ENCODE measurements at places on chromosomes 6 and 20.

GRCh38 chr6:100078509-100078908 is 84.5 kb upstream of the MCHR2 start:
- no peak for DNase-seq

DNA sequence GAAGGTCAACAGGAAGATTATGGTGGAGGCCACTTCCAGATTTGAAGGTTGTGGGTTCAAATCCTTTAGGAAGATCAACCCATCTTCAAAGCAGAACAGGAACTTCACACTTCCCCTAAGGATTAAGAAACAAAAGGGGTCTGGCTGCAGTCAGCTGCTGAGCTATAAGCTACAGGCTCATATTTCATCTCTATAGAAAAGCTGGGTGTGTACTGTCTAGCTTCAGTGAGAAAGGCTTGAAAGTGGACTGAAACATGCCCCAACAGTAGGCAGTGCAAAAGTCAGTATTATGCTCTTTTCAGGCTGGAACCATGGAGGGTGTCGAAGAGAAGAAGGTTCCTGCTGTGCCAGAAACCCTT is 60.1 kb upstream of the SPDEF start:
- DNase-seq, result no peak

GRCh38 chr6:158467923-158468322 is 92.0 kb upstream of the TMEM181 start:
- no peak for DNase-seq

DNA sequence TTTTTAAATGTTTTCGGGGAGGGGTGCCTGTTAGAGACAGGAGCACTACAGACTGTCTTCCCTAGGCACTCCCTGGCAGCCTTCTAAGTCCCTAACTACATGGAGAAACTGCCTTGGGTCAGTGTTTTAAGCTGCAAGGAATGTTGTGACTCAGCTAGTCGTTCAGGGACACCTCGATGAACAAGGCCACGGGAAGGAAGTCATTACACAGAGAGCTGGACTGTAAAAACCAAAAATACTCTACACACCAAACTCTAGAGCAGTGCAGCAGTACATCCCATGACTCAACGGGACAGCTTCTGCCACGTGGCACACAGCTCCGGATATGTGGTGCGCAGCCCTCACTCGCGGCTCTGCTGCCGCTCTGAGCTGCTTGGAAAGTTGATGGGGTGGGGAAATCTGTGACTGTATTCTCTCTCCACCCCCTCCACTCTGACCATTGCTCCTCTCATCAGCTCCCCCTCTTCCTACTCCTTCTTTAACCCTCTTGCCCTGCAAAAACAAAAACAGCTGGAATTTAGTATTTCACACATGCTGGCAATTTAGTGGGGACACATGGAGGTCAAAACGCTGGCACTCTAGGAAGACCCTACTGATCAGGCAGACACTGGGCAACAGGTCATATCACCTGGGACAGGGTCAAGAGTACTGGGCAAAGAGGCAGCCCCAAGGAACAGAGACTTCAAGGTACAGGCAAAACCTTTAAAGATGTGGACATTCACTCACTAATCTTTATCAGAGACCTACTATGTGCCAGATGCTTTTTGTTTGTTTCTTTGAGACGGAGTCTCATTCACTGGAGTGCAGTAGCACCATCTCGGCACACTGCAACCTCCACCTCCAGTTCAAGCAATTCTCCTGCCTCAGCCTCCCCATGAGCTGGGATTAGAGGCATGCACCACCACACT is 10.9 kb upstream of the LPIN3 start:
- DNase-seq, result peak; percentile 42

GRCh38 chr6:136750696-136751521 is 41.4 kb downstream of the MAP3K5 start:
- DNase-seq, result no peak

Measured in stimulated activated CD4-positive, alpha-beta T cell treated with anti-CD3 and anti-CD28 coated beads, Interleukin-15, amount 100 ng/mL, for 1 hour (primary cell).